ENCODE measurements at places on chromosomes 16 and 17.

DNA sequence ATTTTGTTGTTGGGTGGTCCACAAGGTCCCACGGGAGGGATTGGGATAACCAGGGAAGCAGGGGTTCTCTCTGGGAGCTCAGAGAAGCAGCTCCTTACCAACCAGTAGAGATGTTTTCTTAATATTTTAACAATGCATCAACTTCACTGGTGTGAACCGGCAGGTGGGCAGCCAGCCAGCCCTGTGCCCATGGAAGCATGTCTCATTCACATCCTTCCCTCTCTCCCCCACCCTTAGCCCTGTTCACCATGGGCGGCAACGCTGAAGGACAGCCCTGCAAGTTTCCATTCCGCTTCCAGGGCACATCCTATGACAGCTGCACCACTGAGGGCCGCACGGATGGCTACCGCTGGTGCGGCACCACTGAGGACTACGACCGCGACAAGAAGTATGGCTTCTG, 9.3 kb downstream of the MMP2 start:
- DNase-seq: no peak

- no peak for DNase-seq
Measured at GRCh38 chr16:55297062-55297909, 26.7 kb upstream of the IRX6 start.

DNA sequence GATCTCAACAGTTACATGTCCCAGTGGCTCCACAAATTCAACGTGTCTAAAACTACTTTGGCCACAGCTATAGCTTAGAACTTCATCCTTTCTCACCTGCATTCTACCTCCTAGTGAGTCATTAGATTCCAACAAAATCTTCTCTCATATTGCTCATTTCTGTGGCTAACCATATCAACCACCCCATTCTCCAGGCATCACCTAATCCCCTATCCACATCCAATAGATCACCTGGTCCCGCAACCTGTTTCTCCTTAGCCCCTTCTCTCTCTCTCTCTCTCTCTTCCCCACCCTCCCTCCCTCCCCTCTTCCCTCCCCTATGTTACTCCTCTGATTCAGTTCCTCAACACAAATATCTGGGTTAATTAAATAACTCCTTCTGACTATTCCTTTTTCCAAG, 64.6 kb downstream of the ANKFN1 start:
- DNase-seq: no peak

GRCh38 chr17:66906321-66907278, 57.9 kb upstream of the CACNG4 start:
- peak; percentile 58 for DNase-seq

GRCh38 chr17:83012200-83012785, 67.1 kb upstream of the METRNL start:
- no peak for DNase-seq

DNA sequence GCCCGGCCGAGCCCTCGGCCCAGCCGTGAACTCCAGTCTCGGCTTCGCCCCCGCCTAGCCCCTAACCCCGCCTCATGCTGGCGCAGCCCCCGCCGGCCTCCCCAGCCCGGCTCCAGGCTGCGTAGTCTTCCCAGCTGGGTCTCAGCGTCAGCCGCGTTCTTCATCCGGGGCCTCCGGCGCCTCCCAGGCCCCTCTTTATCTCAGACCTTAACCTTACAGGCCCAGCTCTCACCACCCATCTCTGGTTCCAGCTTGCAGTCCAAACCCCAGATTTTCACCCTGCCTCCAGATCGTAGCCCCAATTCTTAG, at the start of gene PROCA1:
PROCA1 (minus strand) TSS at position 166 of the 309 bp plus-strand sequence. CDS start 228 bp downstream, outside the sequence.
- DNase-seq: peak; percentile 22

- peak; percentile 2 for DNase-seq
Measured at GRCh38 chr16:87835882-87836331, 33.4 kb downstream of the SLC7A5 start.

GRCh38 chr17:44065668-44066203, 735 bp downstream of the LSM12 start:
- DNase-seq: no peak

GRCh38 chr17:80738987-80739730, 194.5 kb downstream of the RPTOR start:
- no peak for DNase-seq

GRCh38 chr16:78133919-78134318, 34.5 kb downstream of the WWOX start:
- DNase-seq: no peak

GRCh38 chr17:75517297-75517865, 1.1 kb downstream of the TSEN54 start:
- peak; percentile 20 for DNase-seq

DNA sequence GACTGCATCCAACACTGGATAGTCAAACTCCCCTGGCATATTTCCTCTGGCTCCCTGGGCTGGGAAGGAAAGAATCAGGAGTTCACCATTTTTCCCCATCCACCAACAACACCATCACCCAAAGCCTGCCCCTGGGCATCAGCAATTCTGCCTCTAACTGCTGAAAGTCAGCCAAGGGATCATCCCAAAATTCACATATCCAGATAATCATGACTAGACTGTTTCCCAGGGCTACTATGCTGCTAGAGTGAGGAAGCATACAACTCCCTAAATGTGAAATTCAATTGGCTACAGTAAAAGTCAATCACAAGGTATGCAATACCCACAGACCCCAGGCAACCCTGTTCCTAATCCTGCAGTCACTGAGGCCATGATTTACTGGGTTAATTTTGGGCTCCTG, 230.6 kb downstream of the C16orf95 start:
- DNase-seq: no peak

- DNase-seq: no peak
Measured at GRCh38 chr16:84546669-84547545, 42.4 kb upstream of the MEAK7 start.

DNA sequence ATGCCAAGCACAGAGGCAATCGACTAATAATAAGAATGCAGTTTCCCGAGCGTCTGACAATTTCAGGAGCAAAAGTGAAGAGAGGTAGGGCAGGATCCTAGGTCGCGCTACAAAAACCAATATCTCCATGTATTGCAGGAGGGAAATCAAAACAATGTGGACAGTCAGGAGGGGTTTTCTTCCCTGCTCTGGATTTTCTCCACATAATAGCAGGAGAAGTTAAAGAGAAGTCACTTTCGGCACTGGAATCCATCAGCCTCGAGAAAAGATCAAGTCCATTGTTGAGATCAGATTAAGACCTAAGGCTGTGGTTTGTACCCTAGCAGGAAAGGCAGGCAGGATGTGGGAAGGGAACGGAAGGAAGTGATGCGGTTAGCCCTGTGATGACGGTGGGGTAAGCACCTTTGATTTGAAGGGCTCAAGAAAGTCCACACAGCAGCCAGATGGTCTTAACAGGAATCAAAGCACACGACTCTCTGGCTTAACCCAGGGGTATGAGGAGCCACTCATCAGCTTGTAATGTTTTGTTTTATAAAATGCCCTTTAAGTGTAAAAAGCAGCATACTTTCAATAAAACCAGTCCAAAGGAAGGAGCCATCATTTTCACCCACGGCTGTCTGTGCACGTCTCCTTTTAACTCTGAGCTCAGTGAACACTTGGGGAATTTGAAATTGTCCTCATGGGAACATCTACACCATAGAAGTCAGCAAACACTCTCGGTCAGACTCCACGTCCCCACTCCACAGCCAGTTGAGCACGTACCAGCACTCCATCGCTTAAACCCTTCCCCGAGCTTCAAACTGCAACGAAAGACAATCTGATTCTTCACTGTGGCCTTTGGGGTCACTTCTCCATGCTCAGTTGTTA, 15.8 kb upstream of the AKTIP start:
- peak; percentile 50 for DNase-seq

DNA sequence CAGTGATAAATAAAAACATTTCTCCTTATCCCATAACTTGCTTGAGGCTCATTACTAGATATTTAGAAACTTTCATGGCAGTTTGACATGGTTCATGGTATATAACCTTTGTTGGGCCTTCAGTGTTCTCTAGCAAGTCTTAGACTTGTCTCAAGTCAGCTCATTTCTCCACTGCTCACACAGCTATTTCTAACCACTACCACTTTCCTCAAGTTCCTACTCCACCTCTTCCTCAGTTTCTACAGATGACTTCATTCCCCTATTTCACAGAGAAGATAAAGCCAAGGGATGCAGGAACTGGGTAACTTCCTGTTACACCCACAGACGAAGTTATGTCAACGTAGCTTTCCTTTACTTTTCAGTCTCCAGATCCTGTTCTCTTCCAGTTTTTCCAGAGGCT, 23.2 kb downstream of the NLK start:
- DNase-seq: no peak

GRCh38 chr16:2715519-2715918, 4.5 kb downstream of the PRSS27 start:
- DNase-seq: peak; percentile 75

- no peak for DNase-seq
Measured at GRCh38 chr16:91484-91883, 13.5 kb downstream of the MPG start.

DNA sequence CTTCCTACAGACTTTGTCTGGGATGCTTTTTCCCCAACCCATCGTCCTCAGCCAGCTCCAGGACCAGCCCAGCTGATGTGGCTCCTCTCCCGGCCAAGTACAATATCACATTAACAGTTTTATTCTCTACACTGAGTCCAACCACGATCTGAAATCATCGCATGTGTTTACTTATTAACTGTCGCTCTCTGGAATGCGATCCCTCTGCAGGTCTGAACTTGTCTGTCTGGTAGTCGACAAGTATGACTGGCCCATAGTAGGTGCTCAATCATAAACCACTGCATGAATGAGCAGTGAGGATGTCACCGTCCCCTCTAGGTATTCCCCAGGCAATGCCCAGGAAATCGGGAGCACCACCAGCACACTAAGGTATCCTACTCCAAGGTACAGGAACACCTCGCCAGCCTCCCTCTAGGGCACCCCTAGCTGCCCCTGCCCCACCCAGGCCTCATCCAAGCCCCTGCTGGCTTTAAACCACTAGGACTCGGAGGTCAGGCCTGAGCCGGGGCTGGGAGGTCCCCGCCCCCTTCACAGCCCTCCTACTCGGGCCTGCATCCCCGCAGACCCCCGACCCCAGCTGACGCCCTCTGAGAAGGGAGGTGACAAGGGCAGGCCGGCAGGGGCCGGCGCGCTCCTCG, 27.7 kb downstream of the RTN4RL1 start:
- no peak for DNase-seq

GRCh38 chr17:82056729-82057621, 5.3 kb downstream of the GPS1 start:
- DNase-seq: no peak

DNA sequence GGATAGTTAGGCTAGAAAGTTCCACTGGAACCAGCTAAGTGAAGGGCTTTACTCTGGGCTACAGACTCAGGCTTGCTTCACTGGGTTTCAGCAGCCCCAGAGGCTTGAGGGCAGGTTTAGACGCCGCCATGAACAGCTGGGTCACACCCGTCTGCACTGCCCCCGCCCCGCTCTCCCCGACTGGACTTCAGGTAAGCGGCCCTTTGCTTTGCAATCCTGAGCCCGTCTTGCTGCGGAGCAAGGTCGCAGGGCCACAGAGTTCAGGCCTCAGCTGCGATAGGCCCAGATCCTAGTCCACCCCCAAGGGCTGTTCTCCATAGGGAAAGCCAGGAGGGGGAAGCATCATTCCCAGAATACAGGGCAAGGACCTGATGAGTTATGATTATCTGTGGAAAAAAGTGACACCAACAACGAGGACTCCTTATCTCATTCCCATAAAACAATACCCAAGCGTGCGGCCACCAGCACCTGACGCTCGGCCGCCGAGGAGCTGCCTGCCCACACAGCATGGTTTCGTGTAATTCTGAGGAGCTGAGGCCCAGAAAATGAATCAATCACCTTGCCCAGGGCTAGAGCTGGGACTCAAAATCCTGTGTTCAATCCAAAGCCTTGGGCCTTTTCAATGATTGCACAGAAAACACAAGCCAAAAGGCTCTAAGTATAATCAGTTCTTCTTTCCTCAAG, 20.4 kb downstream of the MEAK7 start:
- DNase-seq: no peak

DNA sequence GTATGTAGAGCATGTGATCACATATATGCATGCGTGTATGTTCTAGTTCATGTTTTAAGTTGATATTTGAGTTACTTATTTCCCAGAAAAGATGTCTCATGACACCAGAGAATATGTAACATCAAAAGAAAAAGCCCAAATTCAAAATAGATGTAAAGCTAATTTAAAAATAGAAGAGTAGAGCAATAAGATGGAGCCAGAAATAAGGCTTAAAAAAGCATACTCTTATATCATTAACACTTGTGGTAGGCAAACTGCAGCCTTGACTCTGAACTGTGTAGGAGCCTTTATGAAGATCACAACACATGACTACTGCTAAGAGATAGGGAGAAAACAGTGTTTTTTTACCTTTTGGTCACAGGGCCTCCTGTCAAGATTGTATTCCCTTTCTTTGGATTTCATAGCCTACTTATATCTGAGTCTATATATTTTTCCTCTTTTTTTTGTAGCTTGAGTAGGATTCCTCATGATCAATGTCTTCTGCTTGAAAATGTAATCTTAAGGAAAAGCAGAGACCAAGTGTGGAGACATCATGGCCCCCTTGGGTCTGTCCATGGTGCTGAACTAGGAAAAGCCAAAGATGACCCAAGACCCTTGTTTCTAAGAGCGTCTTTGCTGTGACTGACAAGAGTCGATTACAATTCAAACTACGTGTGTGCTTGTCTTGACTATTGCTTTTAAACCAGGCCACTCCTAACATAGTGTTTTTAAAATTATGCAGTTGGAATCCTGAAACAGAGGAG, 390.4 kb downstream of the SHISA9 start:
- no peak for DNase-seq

- no peak for DNase-seq
Measured at GRCh38 chr16:54508351-54508750, 221.8 kb upstream of the IRX3 start.

DNA sequence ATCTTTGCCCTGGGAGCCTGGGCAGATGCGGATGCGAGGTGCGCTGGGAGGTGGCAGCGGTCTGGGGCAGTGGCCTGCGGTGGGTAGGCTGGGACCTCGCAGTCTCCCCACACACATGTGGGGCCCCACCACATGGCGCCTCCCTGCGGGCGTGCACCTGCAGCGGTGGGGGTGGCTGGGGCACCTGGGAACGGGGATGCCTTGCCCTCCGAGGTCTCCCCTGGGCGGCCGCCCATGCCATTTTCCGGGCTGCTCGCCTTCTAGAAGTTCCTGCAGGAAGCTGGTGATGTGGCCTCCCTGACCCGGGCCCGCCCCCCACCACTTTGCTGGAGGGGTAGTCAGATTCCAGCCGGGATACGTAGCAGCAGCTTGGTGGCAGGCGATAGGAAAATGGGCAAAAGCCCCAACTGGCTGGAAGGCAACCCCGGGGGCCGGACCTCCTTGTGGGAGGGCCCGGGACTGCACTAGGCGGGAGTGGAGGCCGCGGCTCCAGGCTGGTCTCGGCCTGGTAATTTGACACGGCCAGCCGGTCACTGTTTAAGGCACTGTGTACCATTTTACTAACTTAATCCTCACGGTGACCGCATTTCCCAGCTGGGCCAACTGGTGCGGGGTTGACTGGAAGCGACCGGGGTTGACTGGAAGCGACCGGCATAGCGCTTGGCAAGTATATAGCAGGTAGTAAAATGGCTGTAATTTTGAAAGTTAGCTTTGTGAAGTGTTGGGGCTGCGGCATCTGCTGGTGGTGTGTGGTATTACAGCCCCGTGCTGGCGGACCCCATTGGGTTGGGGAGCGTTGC, 38.5 kb downstream of the IGF2BP1 start:
- DNase-seq: peak; percentile 18

GRCh38 chr16:81652798-81653505, 126.1 kb upstream of the PLCG2 start:
- DNase-seq: no peak
